Activated T-helper 17 cell treated with anti-CD3 and anti-CD28 coated beads, Interleukin-2, amount 50 U/mL, for 72 hours (primary cell): ENCODE measurements at places on chromosomes 13 and 19.

GRCh38 chr13:42883142-42883541 is 101.8 kb downstream of the FAM216B start:
- H3K27me3 ChIP-seq = no peaks in the 10 kb centered on the region
- H3K36me3 ChIP-seq = peaks cover 22% of the 10 kb centered on the region
- no peak overlapping the region for H3K4me3 ChIP-seq
- no peak for ATAC-seq
- H3K4me1 ChIP-seq = no peaks in the 10 kb centered on the region

- peaks cover 11% of the 10 kb centered on the region for H3K36me3 ChIP-seq
- H3K27ac ChIP-seq = peak overlapping the region; percentile 97
- H3K27me3 ChIP-seq = no peaks in the 10 kb centered on the region
- H3K4me3 ChIP-seq = peak overlapping the region; percentile 97
- ATAC-seq = peak; percentile 12
These were observed 622 bp downstream of the DNM2 start for GRCh38 chr19:10718205-10719196.

GRCh38 chr13:44300895-44301638 is 72.6 kb upstream of the SERP2 start:
- peak; percentile 92 for ATAC-seq
- peak overlapping the region; percentile 18 for H3K27ac ChIP-seq
- H3K4me3 ChIP-seq = peak overlapping the region; percentile 0
- peaks cover 35% of the 10 kb centered on the region for H3K27me3 ChIP-seq
- no peaks in the 10 kb centered on the region for H3K36me3 ChIP-seq
- H3K4me1 ChIP-seq = peaks cover 4% of the 10 kb centered on the region

GRCh38 chr13:91311491-91311890 is 36.0 kb upstream of the MIR17HG start:
- H3K36me3 ChIP-seq = no peaks in the 10 kb centered on the region
- H3K4me1 ChIP-seq = no peaks in the 10 kb centered on the region
- no peak overlapping the region for H3K27ac ChIP-seq
- peaks cover 7% of the 10 kb centered on the region for H3K27me3 ChIP-seq
- no peak overlapping the region for H3K4me3 ChIP-seq

- ATAC-seq = no peak
- no peaks in the 10 kb centered on the region for H3K4me1 ChIP-seq
- H3K36me3 ChIP-seq = peaks cover 6% of the 10 kb centered on the region
- H3K4me3 ChIP-seq = no peak overlapping the region
These were observed 38.9 kb downstream of the TSC22D1 start for GRCh38 chr13:44537248-44537647.

DNA sequence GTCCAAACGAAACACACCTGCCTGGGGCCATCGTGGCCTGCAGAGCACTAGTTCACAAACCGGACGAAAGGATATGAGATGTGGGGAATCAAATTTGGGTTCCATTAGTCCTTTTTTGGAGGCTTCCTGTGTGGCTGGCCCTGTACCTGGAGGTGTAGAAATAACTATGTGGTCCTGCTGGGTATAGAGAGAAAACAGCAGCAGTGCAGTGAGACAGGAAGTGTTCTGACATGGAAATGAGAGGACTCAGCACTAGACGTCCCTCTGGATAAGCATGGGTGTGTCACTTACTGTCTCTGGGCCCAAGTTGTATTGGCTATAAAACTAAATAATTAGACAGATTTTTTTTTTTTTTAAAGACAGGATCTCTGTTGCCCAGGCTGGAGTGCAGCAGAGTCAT is 12.3 kb downstream of the KDELR1 start:
- ATAC-seq = no peak
- no peak overlapping the region for H3K4me3 ChIP-seq
- no peaks in the 10 kb centered on the region for H3K27me3 ChIP-seq
- no peak overlapping the region for H3K27ac ChIP-seq

- peak overlapping the region; percentile 90 for H3K4me3 ChIP-seq
- peak; percentile 78 for ATAC-seq
- no peaks in the 10 kb centered on the region for H3K27me3 ChIP-seq
- H3K36me3 ChIP-seq = peaks cover 33% of the 10 kb centered on the region
These were observed 54.5 kb downstream of the TSSK6 start for GRCh38 chr19:19460761-19461265.

DNA sequence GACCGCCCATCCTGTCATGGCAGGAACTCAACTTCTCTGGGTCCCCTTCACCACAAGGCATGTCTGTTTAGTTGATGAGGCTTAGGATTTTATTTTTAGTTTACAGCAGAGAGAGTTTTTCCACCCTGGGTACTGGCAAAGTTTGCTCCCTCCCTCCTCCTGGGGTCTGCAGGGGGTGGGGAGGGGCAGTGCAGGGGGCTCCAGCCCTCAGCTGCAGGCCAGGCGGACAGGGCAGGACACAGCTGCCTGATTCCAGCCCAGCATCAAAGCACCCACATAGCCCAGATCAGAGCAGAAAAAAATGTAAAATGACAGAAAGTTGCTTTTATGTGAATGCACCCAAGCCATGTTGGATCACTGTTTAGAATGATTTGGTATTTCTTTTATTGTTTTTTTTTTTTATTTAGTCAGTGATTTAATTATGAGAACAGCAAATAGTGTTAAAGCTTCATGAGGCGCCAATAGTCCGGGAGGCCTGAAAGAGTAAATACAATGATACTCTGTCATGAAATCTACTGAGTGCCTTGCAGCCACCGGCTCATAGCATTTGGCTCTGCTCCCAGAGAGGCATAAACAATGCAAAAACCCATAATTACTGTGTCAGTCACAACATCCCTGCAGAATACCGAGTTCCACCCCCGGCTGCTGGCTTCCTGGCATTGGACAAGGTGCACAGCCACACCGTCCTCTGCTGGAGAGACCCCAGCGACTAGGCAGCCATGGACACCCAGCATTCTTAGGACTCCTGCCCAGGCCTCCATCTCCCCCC is 923.5 kb downstream of the UQCRFS1 start:
- no peak overlapping the region for H3K4me3 ChIP-seq
- no peak overlapping the region for H3K27ac ChIP-seq
- ATAC-seq = no peak
- H3K36me3 ChIP-seq = no peaks in the 10 kb centered on the region
- no peaks in the 10 kb centered on the region for H3K27me3 ChIP-seq

DNA sequence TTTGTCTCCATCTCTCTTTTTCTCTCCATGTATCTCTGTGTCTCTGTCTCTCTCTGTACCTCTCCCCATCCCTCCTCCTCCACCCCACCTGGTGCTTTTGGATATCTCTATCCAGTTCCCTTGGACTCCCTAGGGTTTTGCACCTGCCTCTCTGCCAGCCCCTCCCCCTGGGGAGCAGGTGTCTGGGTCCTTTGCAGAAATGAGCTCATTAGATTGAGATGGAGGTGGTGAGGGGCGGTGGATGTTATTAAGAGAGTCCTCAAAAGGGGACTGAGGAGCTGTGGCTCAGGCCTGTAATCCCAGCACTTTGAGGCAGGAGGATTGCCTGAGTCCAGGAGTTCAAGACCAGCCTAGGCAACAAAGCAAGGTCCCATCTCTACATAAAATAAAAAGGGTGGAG is 2.1 kb downstream of the KCNN4 start:
- peaks cover 94% of the 10 kb centered on the region for H3K36me3 ChIP-seq
- H3K27ac ChIP-seq = peak overlapping the region; percentile 85
- no peak for ATAC-seq
- peak overlapping the region; percentile 86 for H3K4me3 ChIP-seq
- H3K27me3 ChIP-seq = no peaks in the 10 kb centered on the region
- peaks cover 46% of the 10 kb centered on the region for H3K4me1 ChIP-seq

DNA sequence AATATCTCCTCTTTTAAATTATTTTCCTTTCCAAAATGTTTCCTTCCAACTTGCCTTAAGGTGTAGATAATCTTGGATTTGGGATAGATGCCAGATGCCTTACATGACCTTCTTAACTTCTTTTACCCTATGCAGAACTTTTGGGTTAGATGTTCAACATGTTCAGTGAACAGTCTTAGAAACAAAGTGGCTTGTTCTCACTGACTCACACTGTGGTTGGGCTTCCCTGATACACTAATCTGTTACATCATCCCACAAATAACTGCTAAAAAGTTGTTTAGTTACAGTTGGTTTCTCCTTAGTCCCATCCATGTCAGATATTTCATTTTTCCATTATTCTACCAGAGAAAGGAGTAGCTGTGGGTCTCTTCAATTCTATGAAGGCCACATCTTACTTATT is 2638.2 kb downstream of the PCDH9 start:
- H3K27me3 ChIP-seq = no peaks in the 10 kb centered on the region
- no peak overlapping the region for H3K4me3 ChIP-seq
- no peak for ATAC-seq
- H3K27ac ChIP-seq = no peak overlapping the region
- H3K4me1 ChIP-seq = no peaks in the 10 kb centered on the region

GRCh38 chr13:67880916-67881315 is 650.8 kb upstream of the PCDH9 start:
- no peaks in the 10 kb centered on the region for H3K36me3 ChIP-seq
- no peaks in the 10 kb centered on the region for H3K4me1 ChIP-seq
- ATAC-seq = no peak
- H3K27me3 ChIP-seq = no peaks in the 10 kb centered on the region
- H3K4me3 ChIP-seq = no peak overlapping the region

DNA sequence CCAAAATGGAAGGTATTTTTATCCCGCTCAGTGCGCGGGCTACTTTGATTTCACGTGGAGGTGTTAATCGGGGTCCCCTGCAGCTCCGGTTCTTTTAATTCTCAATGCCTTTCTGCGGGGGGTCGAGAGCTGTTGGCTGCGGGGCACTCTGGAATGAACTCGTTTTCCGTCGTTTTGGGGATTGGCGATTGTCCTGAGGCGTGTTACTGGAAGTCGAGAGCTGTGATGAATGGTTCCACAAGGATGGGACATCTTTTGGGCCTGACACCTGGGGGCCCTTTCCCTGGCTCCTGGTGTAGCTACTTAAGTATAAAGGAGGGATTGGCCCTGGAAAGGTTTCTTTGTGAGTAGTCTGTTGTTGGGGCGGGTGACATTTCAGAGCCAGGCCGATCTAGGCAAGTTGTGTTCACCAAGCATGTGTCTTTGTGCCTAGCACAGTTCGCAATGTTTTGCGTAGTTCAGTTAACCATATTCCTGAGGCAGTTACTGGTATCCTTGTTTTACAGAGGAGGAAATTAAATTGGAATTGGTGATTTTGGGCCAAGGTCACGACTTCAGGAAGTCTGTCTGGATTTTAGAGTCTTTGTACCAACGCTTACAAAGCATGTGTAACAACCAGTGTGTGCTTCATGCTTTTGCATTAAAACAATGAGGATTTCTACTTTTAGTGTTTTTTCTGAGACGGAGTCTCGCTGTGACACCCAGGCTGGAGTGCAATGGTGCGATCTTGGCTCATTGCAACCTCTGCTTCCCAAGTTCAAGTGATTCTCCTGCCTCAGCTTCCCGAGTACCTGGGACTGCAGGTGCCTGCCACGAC is 846 bp downstream of the RPL13A start:
- no peak for ATAC-seq
- H3K4me1 ChIP-seq = peaks cover 3% of the 10 kb centered on the region
- no peaks in the 10 kb centered on the region for H3K27me3 ChIP-seq

GRCh38 chr13:77143431-77143830 is 116.5 kb upstream of the FBXL3 start:
- H3K27ac ChIP-seq = no peak overlapping the region
- H3K36me3 ChIP-seq = peaks cover 94% of the 10 kb centered on the region
- no peak for ATAC-seq
- H3K4me1 ChIP-seq = no peaks in the 10 kb centered on the region
- H3K27me3 ChIP-seq = no peaks in the 10 kb centered on the region

DNA sequence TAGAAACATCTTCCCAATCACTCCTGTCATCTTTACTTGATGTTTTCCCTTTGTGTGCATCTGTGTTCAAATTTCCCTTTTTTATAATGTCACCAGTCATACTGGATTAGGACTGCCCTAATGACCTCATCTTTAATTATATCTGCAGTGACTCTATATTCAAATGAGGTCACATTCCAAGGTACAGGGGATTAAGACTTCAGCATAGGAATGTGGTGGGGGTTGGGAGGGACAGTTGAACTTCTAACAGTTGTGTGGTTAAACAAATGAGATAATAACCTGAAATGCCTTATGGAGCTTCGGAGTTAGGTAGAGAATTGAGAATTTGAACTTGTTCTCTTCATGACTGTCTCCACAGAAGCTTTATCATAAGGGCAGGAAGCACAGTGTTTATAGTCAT is 23.0 kb downstream of the PAN3 start:
- H3K4me3 ChIP-seq = no peak overlapping the region
- no peak overlapping the region for H3K27ac ChIP-seq
- H3K36me3 ChIP-seq = no peaks in the 10 kb centered on the region
- ATAC-seq = no peak
- H3K4me1 ChIP-seq = peaks cover 34% of the 10 kb centered on the region
- no peaks in the 10 kb centered on the region for H3K27me3 ChIP-seq

- no peak overlapping the region for H3K27ac ChIP-seq
- no peaks in the 10 kb centered on the region for H3K27me3 ChIP-seq
These were observed 17.0 kb downstream of the EFNA2 start for GRCh38 chr19:1302533-1303239.

DNA sequence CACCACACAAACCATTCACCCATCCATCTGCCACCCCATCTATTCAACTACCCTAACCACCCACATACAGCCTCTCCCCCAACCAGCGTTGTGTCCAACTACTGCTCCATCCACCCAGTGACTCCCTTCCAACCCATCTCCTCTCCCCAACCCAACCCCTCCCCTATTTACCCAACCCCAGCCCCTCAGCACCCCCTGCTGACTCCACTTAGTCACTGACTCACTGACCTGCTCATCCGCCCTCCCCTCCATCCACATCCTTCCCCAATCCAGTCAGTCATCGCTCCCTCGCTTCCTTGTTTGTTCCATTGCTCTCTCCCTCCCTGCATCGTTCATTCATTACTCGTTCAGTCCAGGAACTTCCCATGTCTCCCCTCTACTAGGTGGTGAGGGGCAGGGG is 39.2 kb downstream of the KCNC3 start:
- ATAC-seq = no peak
- H3K36me3 ChIP-seq = no peaks in the 10 kb centered on the region
- H3K27me3 ChIP-seq = peaks cover 42% of the 10 kb centered on the region
- no peak overlapping the region for H3K27ac ChIP-seq

DNA sequence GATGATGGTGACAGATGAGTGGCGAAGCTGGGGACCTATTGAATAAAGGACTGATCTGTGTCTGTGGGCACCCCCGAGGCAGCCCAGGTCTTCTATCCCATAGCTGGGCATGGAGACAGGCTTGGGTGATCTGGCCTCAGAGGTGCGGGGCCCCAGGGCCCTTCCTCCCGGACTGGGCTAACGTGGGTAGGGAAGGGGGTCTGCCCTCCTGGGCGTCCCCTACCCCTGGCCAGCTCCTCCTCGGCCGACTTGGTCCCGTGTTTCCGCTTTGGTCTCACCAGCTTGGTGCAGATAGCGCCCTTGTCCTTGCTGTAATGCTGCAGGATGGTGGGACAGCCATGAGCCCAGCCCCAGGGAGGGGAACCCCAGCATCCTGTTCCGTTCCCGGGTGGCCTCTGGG is 3.3 kb downstream of the MATK start:
- no peak overlapping the region for H3K27ac ChIP-seq
- H3K27me3 ChIP-seq = peaks cover 3% of the 10 kb centered on the region
- ATAC-seq = no peak
- H3K4me3 ChIP-seq = no peak overlapping the region
- H3K36me3 ChIP-seq = peaks cover 14% of the 10 kb centered on the region

- no peak overlapping the region for H3K27ac ChIP-seq
- H3K4me3 ChIP-seq = no peak overlapping the region
- ATAC-seq = peak; percentile 74
- peaks cover 8% of the 10 kb centered on the region for H3K4me1 ChIP-seq
- peaks cover 3% of the 10 kb centered on the region for H3K27me3 ChIP-seq
These were observed 19.2 kb downstream of the SIGLEC7 start for GRCh38 chr19:51161266-51161665.

GRCh38 chr19:57511484-57511883 is 11.7 kb downstream of the ZNF773 start:
- ATAC-seq = no peak
- peaks cover 28% of the 10 kb centered on the region for H3K36me3 ChIP-seq
- no peaks in the 10 kb centered on the region for H3K4me1 ChIP-seq
- no peak overlapping the region for H3K27ac ChIP-seq
- H3K27me3 ChIP-seq = no peaks in the 10 kb centered on the region
